ENCODE measurements at places on chromosomes 7 and 10.

DNA sequence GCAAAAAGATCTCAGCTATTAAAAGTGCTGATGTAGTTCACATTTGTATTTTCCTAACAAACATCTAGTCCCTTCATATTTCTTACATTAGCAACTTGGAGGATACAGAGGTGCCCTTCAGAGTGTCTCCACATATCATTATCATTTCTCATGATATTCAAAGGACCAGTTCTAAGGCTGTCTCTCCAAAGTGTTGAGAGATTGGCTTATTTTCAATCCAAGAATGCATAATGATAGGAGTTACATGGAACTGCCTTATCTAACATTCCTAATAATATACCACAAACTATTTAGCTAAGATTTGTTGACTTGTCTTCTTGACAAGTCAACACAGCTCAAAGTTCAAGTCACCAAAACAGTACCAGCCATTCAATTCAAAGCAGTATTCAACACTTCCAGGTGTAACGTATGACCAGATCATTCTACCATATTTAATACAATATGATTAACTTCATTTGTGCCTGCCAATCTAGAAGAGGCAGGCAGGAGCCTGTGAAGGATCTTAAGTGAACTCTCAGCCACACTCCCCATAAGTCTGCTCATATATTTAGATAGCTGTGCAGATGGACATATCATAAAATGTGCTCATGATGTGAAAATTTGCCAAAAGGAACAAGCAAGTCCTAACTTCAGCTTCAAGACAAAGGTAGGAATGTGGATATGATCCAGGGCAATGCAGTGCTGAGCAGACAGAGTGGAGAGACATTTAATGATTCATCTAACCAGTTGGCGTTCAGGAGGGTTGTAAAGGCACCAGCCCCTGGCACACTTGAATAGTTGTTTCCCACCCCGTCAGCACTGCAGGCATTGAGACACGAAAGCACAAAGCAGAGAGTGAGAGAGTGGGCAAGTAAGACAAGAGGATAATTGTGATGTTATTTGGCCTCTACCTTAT is 108.3 kb downstream of the MTERF1 start:
- no peak for DNase-seq

DNA sequence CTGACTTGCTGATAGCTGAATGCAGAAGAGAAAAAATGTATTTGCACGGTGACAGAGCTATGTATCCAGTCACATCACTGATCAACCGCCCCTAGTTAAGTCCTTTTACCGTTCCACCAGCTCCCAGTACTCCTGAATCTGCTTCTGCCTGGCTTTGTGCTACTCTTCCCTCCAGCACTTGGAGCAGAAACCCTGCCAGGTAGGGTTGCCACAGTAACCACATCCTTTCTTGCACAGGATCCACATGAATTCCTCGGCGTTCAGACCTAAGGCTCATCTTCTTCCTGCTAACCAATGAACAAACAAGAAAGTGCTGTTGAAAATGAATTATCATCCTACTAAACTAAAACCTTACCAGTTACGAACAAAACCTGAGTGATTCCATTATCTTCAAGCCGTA is 52.0 kb upstream of the KCTD7 start:
- no peak for DNase-seq

DNA sequence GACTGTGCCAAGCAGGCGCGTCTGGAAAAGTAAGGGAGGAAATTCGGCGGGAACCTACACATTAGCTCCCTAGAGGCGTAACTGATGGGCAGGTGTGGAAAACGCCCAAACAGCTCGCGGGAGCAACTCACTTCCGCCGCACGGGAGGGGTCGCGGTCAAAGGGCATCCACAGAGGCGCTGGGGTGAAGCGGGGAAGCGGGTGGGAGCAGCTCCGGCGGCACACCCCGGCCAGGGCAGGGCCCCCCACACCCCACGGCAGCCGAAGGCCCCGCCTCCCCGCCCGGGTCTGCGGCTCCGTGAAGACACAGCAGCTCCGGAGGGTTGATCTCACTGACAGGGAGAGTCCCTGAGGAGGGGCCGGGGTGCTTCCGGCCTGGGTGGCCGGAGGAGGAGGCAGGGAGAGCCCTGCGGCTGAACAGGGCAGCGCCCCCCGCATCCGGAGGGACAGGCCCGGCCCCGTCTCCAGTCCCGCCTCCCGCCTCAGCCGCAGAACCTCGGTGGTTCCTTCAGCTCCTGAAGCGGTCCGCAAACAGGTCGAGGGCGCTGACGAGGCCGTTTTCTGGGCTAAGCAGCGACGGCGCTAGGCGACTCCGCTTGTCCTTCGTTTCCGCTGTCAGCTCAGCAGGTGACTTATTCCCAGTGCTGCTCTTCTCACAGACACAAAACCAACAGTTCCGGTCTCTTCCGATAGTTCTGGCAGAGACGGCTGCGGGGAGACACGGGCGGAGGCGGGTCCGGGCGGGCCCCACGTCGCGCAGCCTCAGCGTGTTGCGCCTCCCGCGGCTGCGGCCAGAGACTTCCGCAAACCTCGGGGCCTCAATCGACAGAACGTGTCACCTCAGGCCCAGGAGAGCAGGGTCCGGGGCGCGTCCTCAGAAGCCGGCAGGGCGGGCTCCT is 276.1 kb downstream of the DNAJB6 start:
- DNase-seq, result no peak

- DNase-seq, result no peak
Measured at GRCh38 chr7:42495256-42495655, 258.2 kb upstream of the GLI3 start.

- no peak for DNase-seq
Measured at GRCh38 chr7:2884161-2884560, 40.1 kb upstream of the GNA12 start.

DNA sequence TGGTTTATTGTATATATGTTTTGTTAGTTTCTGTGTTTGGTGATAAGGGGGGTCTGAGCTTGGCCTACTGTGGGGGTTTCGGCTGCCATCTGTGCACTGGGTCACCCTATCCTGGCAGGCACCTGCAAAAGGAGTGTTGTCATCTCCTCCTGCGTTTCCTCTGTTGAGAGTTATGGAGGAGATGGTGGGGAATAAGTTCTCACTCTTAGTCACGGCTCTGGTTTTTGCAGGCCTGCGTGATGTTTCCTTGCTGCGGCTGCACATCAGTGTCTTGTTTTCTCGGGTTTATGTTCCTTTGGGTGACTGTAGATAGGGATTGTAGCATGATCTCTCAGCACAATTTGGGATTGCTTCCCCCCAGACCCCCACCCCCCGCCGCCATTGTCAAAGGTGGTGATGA is 36.8 kb downstream of the CCM2 start:
- no peak for DNase-seq

DNA sequence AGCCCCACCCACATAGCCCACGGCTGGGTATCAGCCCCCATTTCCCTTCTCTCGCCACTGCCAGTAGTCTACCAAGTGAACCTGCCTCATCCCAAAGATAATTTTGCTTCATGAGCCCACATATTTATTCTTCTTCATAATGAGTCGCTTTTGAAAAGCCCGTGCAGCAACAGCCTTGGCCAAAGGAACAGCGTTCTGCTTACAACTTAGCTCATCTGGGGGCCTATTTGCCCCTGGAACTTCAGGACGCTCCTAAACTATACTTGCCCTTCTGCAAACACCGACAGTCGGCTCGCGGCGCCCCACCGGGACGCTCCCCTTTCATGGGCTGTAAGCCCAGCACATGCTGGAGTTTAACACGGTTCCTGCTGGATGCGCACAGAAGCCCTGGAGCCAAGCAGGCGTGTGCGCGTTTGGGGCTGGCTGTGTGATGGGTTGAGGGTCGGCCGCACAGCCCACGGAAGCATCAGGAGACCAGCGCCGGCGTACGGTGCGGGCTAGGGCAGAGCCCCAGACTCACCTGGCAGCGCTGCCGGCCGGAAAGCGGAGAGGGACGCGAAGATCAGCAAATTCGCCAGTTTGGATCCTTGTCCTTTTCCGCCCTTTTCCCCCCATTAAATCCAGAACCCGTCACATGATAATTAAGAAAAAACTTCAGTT is 370 bp downstream of the TMEM60 start:
- peak; percentile 52 for DNase-seq

DNA sequence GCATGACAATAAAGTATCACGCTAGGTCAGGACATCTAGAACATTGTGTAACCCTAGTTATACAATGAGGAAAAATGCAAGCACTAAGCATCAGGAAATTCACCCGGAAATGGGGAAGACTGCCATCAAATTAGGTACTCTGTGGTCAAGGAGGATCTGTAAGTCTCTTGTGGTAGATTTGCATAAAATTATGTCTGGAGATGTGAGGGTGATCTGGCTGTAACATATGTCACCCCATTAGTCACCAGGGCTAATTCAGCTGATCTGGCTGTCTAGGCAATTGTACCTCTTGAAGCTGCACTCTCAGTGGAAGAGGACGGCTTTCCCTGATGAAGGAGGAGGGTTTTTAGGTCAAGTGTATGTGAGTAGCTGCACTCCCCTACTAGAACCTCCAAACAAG is 14.8 kb downstream of the AKR1D1 start:
- DNase-seq, result no peak

DNA sequence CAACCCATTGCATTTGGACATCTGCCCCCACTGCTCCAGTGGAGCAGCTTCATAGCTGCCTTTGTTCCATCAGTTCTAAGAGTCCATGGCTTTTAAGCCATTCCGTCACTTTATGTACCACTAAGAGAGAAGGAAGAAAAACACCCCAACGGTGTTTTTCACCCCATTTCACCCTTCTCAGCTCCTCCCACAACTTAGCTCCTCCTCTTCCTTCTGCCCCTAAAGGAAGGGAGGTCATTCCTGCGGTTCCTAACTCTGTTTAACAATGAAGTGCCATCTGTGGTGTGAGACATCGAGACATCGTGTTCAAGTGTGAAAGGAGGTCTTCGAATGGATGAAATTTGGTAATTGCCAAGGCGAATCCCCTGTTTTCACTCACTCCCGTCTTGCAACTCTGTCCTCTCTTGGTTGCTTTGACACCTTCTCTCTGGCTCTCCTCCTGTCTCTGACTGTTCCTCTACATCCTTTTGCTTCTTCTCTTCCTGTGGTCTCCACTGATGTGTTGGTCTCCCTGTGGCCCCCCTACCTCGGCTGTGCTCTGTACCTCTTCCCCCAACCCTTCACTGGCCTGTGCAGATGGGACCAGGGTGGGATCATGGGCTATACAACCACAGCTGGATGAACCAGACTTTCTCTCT is 23.0 kb downstream of the SMKR1 start:
- DNase-seq, result no peak

DNA sequence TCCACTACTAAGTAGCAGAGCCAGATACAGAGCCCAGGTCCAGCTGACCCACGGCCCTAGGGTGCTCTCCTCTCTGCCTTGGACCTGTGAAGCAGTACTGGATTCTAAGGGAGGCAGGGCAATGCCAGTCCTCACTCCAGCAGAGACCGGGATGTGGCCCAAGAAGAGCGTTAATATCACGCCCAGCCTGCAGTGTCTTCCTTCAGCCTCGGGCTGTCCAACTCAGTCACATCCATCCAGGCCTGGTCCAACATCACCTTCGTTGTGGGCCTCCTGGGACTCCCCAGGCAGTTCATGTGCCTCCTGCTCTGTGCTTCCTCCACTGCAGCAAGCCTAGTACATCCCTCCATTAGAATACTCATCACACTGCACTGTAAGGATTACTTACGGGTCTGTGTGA is 114.5 kb downstream of the GRID1 start:
- DNase-seq, result no peak

DNA sequence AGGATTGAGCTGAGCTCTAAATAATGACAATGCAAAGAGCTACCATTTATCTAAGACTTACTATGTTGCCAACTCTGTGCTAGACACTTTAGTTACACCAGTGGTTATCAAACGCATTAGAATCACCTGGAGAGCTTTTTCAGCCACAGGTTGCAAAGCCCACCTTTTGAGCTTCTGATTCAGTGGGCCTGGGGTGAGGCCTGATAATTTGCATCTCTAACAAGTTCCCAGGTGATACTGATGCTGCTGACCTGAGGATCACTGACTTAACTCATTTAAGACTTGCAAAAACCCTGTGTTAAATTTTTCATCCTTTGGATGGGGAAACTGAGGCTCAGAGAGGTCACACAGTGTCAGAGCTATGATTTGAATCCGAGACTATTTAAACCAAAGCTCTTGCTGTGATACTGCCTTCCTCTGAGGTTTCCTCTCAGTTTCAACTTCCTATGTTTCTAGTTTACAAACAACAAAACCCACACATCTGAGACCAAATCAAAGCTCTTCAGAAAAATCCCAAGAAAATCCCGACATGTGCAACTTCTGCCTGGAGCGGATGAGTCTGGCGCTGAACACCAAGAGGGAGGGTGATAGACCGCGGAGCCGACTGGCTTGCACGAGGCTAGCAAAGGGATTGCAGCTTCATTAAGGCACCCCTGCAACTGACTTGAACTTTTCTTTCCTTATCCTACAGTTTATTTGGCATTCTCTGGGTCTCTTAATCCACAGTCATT is 124.9 kb downstream of the CYP26A1 start:
- no peak for DNase-seq

DNA sequence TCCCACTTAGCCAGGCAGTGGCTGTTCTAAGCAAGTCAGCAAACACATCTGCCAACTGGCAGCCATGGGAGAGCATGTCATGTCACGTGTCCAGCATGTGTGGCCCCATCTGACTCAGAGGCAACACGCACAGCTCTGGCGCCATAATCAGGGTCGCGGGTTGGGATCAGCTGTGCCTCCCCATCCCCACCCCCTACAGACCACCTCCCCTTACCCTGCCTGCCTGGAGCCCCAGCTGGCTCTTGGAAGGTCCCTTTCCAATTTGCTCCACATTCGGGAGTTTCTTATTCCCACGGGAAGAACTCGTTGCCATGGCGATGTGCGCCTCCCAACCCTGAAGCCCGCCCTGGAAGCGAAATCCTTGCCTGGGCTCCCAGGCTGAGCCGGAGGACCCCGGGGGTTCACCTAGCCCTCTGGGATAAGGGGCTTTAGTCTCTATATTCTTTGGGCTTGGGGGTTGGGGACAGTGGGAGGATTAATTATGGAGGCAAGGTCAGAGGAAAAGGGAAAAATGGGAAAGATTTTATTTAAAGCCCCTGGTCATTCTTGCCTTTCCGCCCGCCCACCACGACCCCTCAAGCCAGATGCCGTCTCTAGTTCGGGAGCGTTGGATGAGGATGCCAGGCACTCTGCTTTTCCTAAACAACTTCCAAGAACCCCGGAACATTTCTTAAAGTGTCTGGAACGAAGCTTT is 283.7 kb downstream of the ZEB1 start:
- DNase-seq, result peak; percentile 83

- DNase-seq, result no peak
Measured at GRCh38 chr7:47031786-47032535, 550.0 kb downstream of the TNS3 start.

DNA sequence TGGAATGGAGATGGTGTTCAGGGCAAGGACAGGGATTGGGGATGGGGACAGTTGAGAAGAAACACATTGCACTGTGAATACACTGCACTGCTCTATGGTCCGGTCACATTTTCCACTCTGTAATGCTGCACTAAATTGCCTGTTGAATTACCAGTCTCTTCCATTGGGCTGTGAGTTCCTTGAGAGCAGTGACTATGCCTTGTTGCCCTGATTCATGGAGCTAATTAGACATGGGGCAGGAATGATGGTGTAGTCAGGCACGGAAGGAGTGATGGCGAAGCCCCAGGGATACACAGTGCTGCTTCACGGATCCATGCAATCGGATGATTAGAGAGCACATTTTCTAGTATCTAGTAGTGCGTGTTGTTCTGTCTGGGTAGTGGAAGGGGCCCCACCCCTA is 25.4 kb upstream of the GPAM start:
- DNase-seq, result no peak

- DNase-seq, result no peak
Measured at GRCh38 chr10:110036640-110037039, 28.9 kb downstream of the ADD3 start.

Measured in SHP77 (cell line).